Cortex of kidney (tissue), 1 donor: ENCODE measurements at places on chromosomes 2 and 18.
A peak's percentile ranks its signal among the peaks of the same experiment; 100 is the strongest.

DNA sequence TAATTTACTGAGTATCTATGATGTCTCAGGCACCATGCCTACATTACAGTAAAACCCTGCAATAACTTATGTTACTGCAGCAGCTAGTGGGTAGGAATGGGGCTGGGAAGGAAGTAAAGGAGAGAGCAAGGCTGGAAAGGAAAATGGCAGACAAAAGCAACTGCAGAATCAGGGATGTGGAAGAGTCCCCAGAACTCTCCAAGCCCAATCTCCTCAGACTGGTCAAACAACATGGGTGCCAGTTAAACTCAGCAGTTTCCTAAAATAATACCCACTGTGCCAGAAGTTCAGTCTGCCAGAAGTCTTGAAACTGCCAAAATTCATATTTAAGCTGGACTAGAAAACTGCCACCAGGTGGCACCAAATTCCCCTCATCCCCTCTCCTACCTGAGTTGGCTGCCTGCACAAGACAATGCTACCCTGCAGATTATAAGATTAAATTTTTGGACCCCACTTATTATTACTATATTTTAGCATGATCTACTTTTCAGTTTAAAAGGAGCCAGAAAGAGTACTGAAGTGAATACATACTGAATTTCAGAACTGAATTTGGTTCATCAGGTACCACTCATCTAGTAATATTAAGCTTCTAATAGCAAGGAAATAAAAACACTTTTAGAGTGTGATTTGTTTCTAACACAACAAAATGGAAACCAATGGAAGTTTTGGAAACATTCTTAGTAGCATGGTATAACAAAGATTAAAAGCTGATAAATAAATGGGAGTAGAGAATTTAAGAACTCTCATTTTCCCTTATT, 86.8 kb upstream of the DNER start:
- DNase-seq = no peak

DNA sequence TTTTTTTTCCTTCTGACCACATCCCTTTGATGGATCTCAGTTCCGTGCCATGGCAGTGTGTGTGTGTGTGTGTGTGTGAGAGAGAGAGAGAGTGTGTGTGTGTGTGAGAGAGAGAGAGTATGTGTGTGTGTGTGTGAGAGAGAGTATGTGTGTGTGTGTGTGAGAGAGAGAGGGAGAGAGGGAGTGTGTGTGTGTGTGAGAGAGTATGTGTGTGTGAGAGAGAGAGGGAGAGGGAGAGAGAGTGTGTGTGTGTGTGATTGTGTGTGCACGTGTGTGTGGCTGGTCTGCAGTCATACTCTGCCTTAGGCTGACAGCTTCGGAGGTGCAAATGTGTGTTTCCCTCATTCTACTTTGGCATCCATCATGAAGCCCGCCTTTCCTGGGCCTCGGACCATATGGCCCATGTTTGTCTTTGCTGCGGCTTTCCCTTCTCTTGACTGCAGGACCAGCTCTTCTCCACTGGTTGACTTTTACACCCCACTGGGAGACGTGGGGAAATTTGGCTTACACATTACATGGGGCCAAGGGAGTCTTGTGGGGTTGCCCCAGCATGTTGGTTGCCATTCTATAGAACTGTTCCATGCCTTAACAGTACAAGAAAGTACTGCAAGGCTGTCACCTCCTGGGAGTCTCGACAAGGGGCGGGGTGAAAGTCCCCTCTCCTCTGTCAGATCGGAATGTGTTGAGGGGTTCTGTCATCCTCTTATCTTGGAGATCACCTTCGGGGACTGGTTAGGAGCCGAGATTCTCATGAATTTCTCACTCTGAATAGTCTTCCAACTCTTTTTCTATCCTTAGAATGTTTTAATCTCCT, 21.6 kb downstream of the TSN start:
- DNase-seq = no peak

- no peak for DNase-seq
Measured at GRCh38 chr18:53796040-53796729, 428.3 kb downstream of the MBD2 start.

DNA sequence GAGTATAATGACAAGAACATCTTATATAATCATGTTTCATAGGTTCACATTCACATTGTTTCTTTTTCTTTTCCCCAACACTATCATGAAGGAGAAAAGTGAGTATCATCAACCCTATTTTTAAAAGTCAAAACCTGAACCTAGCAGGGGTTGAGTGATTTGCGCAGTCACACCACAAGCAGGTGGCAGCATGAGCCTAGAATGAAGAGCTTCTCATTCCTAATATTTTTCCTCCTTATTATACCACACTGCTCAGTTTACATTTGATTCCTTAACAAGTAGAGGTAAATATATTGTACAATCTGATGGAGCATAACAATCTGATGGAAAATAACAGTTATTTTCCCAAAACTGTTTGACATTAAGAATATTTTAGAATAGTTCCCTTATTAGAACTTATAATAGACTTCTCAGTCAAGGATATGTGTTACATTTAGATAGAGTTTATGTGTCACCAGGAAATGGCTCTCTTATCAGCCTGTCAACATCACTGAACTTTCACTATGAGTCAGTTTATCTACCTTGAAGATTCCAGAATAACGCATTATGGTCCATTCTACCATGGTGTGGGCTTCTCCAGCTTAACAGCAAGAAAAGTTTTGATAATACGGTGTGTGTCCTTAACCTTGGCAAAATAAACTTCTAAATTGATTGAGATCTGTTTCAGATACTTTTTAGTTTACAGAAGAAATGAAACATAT, 119.5 kb downstream of the NEB start:
- DNase-seq = no peak

- peak; percentile 34 for DNase-seq
Measured at GRCh38 chr2:55268907-55269644, at the start of gene MTIF2. TSS of gene MTIF2 (minus strand) at chr2:55269231. CDS start at chr2:55263858, 5,373 bp downstream.

DNA sequence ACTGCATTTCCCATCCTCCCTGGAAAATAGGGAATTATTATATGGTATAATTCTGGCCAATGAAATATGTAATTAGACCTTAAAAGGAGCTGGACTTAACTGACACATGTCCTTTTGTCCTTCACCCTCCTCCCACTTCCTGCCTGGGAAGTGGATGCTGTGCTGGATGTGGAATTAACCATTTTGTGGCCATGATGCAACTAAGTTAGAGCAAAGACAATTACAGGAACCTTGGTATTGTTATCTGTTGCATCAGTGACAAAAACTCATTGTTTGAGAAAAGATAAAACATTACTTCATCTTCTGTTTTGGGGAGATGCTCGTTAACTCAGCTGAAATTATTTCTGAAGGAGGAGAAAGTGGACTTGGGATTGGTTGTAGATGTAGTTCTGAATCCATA, 227.7 kb upstream of the BOD1L2 start:
- DNase-seq = no peak

DNA sequence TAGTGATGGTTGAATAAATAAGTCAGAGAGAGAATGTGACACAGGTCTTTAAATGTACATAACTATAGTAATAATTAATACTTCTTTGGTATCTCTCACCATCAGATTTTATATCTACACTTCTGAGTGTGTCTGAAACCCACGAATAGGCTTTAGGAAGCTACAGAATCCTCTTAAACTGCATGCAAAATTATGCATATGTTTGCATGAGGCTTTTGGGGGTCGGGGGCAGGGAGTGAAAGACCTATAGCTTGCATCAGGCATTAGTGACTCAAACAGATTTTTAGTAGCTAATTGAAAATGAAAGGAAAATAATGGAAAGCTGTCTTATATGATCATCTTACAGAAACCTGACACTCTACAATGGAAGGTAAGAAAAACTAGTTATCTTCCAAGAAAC, 14.9 kb downstream of the LRPPRC start:
- DNase-seq = no peak

- no peak for DNase-seq
Measured at GRCh38 chr2:209331291-209331844, 92.5 kb upstream of the MAP2 start.

DNA sequence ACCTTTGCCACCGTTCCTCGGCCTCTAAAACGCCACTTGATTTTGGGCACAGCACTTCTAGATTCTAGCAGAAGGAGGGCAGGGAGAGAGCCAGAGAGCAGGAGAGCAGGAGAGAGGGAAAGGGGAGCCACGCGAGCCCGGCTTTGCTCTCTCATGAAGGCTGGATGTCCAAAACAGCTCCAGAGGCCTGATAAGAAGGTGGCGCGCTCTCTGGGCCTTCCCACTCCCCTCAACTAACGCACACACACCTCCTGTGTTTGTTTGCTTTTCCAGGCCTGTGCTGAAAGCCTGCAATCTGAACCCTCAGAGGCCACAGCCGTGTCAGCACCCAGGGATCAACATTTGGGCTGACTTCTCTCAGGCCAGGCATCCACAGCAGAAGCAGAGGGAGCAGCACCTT, 184.8 kb upstream of the SOX11 start:
- no peak for DNase-seq

GRCh38 chr2:9554921-9555296, 721 bp downstream of the ADAM17 start:
- no peak for DNase-seq

GRCh38 chr18:70036771-70037347, 89.2 kb upstream of the CD226 start:
- DNase-seq = no peak

- DNase-seq = no peak
Measured at GRCh38 chr2:99111945-99112344, 29.6 kb upstream of the C2orf15 start.

- no peak for DNase-seq
Measured at GRCh38 chr2:219886615-219887014, 259.2 kb downstream of the SLC4A3 start.

GRCh38 chr2:31429759-31430438, 15.4 kb upstream of the XDH start:
- no peak for DNase-seq

- DNase-seq = no peak
Measured at GRCh38 chr2:126911111-126911796, 12.6 kb downstream of the TEX51 start.

DNA sequence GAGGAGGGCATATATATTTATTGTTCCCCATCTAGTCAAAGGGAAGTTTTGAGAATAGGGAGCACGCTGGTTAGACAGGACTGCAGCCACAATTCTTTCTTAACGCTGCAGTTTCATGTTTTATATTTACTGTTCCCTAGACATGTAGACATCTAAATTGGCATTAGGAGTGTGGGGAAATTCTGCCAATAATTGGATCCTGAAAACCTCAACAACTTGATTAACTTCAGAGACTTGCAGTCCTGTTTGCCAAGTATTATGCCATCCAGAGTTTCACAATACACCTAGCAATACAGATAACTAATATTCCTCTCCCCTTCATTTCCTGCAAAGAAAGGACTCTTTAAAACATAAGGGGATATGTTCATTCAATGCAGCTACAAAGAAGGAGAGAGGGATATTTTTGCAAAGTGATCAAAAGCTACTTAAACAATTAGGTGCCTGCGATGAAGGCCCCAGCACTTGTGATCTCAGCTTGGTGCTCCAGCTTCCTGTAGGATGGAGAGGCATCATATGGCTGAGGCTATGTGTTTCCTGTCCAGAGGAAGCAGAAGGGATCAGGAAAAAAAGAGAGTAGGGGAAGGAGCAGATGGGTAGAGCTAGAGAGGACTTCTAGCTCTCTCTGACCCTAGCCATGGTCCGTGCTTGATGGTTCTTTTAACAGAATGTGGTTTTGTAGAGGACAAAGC, 264.4 kb downstream of the MTX2 start:
- DNase-seq = no peak

GRCh38 chr2:6721395-6721794, 144.3 kb downstream of the CMPK2 start:
- no peak for DNase-seq

DNA sequence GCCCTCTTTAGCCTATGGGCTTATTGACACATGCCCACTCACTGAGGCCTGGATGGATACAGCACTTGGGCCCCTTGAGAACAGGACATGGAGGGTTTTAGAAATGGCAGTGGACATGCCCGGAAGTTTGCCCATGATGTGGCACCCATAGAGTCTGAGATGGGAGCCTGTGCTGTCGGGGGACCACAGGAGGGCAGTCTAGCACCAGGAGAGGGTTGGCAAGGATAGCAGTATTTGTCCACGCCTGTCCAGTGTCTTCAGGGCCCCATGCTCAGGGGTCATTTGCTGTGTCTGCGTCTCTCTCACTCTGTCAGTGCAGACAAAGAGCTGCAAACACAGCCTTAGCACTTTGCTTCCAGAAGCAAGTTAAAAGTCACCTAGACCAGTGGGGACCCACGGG, 48.7 kb downstream of the IL1RL2 start:
- DNase-seq = no peak

GRCh38 chr2:134206573-134206972, 47.3 kb upstream of the MGAT5 start:
- no peak for DNase-seq

DNA sequence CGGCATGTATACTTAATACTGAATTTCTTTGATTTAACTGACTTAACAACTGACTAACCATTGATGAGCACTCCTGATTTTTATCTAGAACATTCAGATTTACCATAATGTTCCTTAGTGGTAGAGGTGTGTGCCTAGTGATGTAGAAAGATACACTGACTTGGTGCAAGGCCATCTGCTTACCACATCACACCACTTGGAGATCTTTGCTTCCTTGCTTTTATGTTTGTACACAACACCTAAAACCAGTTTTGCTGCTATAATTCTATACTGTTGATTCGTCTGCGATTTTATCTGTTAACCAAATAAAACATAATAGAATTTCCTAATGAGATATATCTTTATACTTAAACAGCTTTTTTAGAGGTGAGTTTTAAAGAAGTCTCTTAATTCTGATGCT, 3.9 kb upstream of the FARP2 start:
- DNase-seq = no peak

DNA sequence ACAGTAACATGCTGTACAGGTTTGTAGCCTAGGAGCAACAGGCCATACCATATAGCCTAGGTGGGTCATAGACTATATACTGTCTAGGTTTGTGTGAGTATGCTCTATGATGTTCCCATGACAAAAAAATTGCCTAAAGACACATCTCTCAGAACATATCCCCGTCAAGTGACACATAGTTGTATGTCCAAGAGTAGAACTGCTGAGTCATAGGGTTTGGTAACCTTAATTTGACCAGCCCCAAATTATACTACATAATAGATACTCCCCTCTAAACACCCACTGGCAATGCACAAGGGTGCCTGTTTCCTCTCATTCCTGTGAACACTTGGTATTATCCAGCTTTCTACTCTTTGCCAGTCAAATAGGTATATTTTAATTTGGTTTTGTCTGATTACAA, 161.6 kb downstream of the LCLAT1 start:
- DNase-seq = no peak

GRCh38 chr2:71858071-71858470, 289.6 kb downstream of the CYP26B1 start:
- DNase-seq = no peak

GRCh38 chr2:47534179-47534919, 131.4 kb downstream of the MSH2 start:
- DNase-seq = no peak

DNA sequence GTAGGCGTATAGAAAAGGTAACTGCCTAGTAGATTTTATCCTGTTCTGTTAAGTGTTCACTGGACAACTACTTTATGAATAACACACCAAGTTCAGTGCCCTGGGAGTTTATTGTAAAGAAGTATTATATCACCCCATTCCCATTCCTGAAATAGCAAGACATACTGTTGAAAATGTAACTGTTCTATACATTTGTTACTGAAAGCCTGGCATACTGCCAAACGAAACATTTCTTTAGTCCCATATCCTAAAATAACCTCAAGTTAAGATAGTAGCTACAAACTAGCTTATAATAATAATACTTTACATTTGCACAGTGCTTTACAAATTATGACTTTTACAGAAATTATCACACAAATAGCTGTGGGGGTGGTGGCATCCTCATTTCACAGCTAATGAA, 25.1 kb downstream of the SPDYA start:
- DNase-seq = no peak

GRCh38 chr2:88554189-88554588, 73.1 kb downstream of the EIF2AK3 start:
- no peak for DNase-seq
